ENCODE measurements at places on chromosomes 12 and 14. TPM values are rescaled to one million over a fixed set of nuclear protein-coding genes. Genes with fewer than 3 reads are reported as not detected.

GRCh38 chr14:34069854-34070582, 119.1 kb upstream of the EGLN3 start:
- DNase-seq, result no peak

DNA sequence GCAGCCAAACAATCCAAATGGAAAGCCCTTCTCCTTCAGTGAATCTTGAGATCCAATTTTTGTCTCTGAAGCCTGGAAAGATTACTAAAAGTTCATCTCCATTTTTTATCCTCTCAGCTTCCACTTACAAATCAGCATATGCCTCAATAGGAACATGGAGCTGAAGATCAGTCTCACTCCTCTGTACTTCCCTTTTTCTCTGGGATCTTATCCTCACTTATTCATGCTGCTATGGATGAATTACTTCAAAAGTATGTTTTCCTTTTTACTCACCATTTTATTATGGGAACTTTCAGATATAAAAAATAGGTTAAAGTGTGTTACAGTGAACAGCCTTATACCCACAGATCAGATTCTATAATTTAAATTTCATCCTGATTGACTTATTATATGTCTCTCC, 14.4 kb upstream of the NTF3 start:
- no peak for DNase-seq

GRCh38 chr14:81269100-81269978, 48.6 kb upstream of the GTF2A1 start:
- no peak for DNase-seq

GPATCH2L gene
- total RNA-seq, result 63.0 TPM

ANO4 gene
- 0.29 TPM for total RNA-seq

Measured in left cardiac atrium (tissue), 4 donors.